ENCODE measurements at places on chromosomes 3 and 15. TPM values are rescaled to one million over a fixed set of nuclear protein-coding genes. Genes with fewer than 3 reads are reported as not detected.

GRCh38 chr3:49867871-49868321, 1.8 kb downstream of the CAMKV start:
- DNase-seq, result no peak

GRCh38 chr15:81410318-81410753, 36.3 kb upstream of the TMC3 start:
- peak; percentile 89 for DNase-seq

The GHSR gene
- total RNA-seq, result not detected

DNA sequence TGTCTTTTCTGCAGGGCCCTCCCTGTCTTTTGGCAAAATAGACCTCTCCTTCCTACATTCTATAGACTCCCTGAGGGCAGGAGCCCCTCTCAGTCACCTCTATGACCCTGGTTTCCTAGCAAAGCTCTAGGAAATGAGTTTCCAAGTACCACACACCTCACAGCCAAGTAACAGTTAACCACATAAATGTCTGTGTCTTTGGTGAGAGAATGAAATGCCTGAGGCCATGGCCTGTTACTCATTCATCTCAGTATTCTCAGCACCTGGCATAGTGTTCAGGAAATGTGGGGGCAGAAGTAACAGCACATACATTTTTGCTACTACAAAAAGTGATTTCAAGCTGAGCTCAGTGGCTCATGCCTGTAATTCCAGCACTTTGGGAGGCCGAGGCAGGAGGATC, 21.0 kb downstream of the RFT1 start:
- no peak for DNase-seq

DNA sequence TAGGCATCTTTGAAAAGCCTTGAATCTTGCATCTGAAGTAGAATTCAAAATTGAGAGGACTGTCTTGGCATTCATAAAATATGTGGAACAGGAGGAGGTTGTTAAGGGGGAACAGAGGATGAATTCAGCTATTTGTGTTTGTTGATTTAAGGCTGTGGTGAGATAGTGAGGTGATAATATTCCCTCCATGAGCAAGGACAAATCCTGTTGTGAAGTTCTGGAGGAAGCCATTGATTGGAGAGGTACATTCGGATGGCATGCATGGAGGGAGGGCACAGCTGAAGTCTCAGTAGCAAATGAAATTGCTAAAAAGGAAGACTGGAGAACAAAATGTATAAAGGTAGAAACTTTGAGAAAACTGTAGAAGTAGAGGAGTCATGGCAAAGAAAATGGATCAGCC, 443.8 kb downstream of the NLGN1 start:
- DNase-seq, result no peak

All from right atrium auricular region (tissue), 2 donors.